Stimulated activated CD8-positive, alpha-beta memory T cell treated with anti-CD3 and anti-CD28 coated beads, Interleukin-4, amount 100 ng/mL, for 4 hours (primary cell): ENCODE measurements at places on chromosomes 13 and 19.

- no peak for DNase-seq
Measured at GRCh38 chr13:29439601-29440388, 155.7 kb downstream of the SLC7A1 start.

- no peak for DNase-seq
Measured at GRCh38 chr13:110008816-110009215, 222.4 kb upstream of the IRS2 start.

DNA sequence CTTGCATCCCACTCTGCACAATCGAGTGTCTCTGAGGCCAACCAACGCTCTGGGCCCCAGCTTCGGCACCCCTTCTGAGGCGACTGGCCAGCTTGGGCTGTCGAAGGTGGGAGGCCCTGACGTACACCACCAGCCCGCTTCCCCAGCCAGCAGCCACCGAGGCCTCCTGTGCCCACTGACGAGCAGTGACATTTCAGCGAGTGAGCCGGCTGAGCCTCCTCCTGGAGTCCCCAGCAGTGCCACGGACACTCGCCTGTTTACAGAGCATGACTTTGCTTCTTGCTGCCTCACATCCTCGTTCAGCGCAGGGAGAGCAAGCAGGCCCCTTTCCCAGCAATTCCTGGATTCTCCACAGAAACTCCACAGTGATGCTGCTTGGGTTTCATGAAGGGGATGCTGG lies 240.2 kb upstream of the MAB21L1 start:
- DNase-seq = no peak

DNA sequence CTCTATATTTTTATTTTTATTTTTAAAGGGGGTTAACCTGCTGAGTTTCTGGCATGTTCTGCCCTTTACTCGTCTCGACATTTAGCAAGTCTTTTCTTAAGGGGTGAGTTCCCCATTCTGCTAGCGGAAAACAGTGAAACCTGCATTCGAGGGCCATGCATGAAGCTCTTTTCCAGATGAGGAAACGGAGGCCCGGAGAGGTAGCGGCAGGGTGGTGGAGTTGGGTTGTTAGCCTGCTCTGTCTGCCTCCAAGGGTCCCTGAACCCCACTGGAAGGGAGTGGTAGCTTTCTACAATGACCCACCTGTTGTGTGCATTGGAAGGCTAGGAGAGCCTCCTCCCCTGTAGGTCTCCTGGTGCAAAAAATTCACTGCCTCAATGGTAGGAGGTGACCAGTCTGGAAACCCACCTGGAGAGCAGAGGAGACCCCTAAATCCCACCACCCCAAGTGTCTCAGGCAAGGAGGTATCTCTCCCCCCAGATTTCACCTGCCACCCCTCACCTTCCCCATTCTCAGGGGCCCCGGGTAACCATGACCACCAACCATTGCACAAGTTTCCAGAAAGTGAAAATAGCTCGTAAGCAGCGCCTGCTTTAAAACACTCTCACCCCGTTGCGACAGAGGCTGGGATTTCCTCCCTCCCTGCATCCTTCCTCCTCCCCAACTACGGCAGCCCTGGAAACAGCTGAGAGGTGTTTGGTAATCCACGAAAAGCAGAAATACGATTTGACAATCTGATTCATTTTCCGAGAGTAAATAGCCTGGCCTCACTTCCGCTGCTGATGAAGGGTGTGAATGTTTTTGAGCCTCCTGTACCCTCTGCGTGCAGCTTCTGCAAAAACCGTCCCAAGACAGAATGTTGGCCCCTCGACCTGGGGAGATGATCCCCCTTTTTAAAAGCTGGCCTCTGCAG lies 3.5 kb downstream of the KLF2 start:
- no peak for DNase-seq
